ENCODE measurements at places on chromosomes 12 and 14.
A peak's percentile ranks its signal among the peaks of the same experiment; 100 is the strongest.

- DNase-seq, result no peak
Observed at GRCh38 chr12:116050275-116050674, 227.2 kb downstream of the MED13L start.

DNA sequence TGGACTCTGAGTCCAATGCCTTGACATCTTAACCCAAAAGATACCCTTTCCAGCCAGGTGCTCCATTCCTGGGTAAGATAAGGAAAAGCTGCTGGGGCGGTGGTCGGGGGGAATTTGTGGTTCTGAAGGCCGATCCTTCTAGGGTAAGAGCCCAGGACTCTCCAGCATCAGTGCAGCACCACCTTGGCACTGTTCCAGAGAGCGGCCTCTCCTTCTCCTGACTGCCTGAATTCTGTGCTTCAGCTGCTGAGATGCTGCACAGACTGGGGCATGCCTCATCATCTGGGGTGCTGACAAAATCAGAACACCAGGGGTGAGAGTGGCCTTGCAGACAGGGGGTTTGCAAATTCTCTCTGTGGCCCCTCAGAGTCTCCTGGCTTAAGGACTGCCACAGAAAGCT lies 87.5 kb downstream of the SPTB start:
- DNase-seq, result no peak

DNA sequence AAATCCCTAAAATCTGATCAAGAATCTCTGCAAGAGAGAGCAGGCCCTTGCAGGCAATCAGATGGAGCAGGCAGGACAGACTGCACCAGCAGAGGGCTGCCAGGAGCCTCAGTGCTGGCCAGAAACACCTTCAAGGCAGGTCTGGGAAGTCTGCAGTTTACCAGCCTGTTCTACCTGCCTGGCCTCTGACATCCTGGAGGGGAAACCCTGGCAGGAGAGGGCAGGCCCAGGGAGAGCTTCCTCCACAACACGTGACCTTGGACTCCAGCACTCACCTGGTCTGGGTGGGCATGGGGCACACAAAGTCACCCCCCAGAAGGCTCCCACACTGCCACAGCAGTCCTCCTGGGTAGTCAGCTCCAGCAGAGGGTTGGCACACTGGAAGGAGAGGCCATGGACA lies 56.0 kb downstream of the ISCA2 start:
- no peak for DNase-seq

DNA sequence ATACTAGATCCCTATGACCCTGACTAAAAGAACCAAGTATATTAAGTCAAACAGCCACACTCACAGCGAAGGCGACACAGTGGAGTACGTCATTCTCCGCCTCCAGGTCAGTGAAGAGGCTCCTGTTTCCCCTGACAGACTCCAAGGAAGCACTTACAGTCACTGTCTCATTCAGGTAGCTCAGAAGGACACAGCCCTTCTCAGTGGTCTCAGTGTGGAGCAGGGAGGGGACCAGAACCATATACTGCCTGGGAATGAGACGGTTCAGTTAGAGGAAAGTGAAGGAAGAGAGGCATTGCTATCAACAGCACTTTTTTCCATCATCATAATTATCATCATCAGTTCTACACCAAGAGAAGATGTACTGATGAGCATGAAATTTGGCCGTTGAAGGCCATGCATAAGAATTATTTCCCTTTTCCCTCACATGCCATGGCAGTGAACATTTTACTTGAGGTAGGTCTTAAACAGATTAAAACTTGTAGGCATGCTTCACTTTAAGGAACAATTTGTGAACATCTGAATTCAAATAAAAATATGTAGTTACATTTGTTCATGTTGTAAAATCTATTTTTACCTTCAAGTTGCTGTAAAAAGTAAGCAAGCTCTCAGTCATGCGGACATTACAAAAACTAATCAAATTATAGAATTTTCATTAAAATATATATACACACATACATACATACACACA lies 2.3 kb downstream of the A2M start:
- no peak for DNase-seq

DNA sequence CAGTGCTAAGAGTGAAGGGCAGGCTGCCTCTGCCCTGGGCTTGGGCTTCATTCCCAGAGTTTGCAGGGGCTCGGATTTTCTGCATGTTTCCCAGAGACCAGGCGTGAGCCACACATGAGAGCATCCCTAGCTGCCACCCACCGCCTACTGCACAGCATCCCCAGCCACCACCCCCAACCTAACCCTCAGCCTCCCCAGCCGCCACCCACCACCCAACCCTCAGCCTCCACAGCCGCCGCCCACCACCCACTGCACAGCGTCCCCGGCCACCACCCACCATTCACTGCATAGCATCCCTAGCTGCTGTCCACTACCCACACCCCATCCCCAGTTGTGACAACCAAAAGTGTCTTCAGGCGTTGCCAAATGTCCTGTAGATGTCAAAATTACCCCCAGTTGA lies 22.6 kb downstream of the FGF6 start:
- no peak for DNase-seq

GRCh38 chr14:41548666-41549065 lies 58.0 kb upstream of the LRFN5 start:
- no peak for DNase-seq

GRCh38 chr12:53217931-53218307 lies 10.9 kb upstream of the ITGB7 start:
- no peak for DNase-seq

DNA sequence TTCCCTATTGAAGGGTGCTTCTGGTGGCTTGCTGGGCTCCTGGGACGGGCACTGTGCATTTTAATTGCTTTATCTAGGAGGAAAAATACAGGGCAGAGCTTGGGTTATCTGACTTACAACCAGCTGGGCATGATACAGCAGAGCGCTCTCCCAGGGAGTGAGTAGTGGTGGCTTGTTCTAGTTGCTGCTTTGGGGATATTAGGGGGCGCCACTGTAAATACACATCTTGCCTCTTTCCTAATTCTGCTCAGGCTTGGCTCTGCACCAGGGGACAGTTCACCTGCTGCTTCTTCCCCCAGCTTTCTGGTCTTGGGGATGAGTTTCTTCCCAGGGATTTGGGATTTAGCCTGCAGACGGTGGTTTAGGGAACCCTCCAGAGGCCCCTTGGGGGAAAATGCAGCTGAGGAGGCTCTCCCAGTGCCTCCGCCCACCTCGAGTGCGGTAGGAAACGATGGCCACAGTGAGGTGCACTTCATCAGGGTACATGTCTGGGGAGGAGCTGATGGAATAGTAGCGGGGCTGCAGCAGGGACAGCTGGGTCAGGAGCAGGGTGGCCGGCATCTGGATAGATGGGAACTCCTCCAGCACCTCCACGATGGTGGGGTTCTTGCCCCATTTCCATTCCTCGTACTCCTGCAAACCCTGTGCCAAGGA lies 36.9 kb upstream of the FBXO21 start:
- no peak for DNase-seq

DNA sequence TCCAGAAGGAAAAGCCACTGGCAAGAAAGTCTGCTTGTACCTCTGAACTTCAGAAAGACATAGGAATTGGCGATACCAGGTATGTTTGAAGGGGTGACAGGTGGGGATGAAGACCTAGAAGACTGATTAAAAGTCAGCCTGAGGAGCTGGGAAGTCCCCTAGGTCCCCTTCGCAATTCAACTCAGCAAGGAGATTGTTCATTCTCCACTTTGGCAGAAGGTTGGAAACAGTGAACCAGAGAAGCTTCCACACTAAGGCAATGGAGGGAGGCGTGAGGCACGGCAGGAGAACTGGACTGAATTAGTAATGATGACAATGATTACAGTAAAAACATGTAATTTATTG lies 240.3 kb upstream of the TMPO start:
- no peak for DNase-seq

GRCh38 chr14:96100161-96101064 lies 61.3 kb downstream of the C14orf132 start:
- peak; percentile 71 for DNase-seq

Measured in NCI-H2227 treated with DMSO at 0.1 percent for 48 hours (cell line).